Memory B cell (primary cell): ENCODE measurements at places on chromosomes 5 and 9.

GRCh38 chr5:37208883-37209797 lies 40.0 kb downstream of the CPLANE1 start:
- no peaks in the 10 kb centered on the region for H3K4me1 ChIP-seq
- no peak overlapping the region for H3K27ac ChIP-seq
- DNase-seq, result peak; percentile 6
- no peaks in the 10 kb centered on the region for H3K27me3 ChIP-seq
- peaks cover 25% of the 10 kb centered on the region for H3K36me3 ChIP-seq

DNA sequence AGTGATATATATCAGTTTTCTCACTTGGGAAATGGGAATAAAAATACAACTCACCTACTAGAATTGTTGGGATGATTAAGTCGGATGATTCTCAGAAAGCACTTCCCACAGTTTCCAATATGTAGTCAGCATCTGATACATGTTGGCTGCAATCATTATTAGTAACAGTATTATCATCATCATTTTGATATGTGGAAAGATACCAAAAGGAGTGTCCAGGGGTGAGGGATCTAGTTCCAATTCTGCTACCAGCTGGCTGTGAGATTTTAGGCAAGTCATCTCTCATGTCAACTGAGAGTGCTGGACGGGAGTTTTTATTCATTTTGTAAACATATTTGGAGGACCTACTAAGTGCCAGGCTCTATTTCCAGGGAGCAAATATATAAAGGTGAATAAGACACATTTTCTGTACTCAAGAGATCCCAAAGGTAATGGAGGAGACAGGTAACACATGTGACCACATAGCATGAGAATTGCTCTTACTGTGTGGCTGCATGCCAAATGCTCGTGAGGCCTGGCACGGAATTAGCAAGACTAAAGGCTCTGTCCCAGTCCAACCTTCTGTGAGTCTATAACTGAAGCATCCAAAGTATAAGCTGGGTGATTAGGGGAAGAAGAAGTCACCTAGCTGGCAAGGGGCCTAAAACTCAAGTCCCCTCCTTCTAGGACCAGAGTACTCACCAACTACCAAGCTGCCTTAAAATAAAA lies 83.0 kb downstream of the GRIA1 start:
- H3K36me3 ChIP-seq, result no peaks in the 10 kb centered on the region
- no peak overlapping the region for H3K27ac ChIP-seq
- H3K4me1 ChIP-seq, result no peaks in the 10 kb centered on the region
- H3K4me3 ChIP-seq, result no peak overlapping the region
- no peak for DNase-seq

DNA sequence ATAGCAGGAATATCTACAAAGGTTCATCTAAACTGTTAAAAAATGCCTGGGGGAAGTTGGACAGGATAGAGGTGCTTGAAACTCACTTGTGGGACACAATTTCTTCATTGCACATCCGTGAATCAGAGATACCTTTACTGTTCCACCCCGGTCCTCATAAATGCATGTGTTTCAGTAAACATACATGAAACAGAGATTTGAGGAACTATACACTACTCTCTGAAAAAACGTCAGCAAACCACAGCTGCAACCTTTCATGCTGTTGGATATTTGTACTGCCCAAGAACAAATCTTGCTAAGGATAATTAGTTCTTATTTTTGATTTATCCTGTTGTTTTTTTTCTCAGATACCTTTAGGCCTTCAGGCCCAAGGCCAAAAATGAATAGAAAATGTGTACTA lies 337.3 kb downstream of the KDM4C start:
- no peak for DNase-seq
- peaks cover 16% of the 10 kb centered on the region for H3K4me1 ChIP-seq
- no peaks in the 10 kb centered on the region for H3K27me3 ChIP-seq
- peaks cover 48% of the 10 kb centered on the region for H3K36me3 ChIP-seq

GRCh38 chr5:139167952-139168720 lies 30.0 kb downstream of the SIL1 start:
- H3K4me3 ChIP-seq, result no peak overlapping the region
- H3K4me1 ChIP-seq, result peaks cover 3% of the 10 kb centered on the region
- H3K27ac ChIP-seq, result no peak overlapping the region
- peaks cover 5% of the 10 kb centered on the region for H3K36me3 ChIP-seq

GRCh38 chr9:110337727-110338126 lies at the start of gene TXNDC8:
TXNDC8 (minus strand) TSS chr9:110337863.
- no peak within 1 kb of the TSS for H3K4me3 ChIP-seq
- no peak for DNase-seq
- H3K27ac ChIP-seq, result no peak within 1 kb of the TSS
- peaks cover 2% of the 10 kb centered on the region for H3K27me3 ChIP-seq
- H3K4me1 ChIP-seq, result peaks cover 3% of the 10 kb centered on the region

DNA sequence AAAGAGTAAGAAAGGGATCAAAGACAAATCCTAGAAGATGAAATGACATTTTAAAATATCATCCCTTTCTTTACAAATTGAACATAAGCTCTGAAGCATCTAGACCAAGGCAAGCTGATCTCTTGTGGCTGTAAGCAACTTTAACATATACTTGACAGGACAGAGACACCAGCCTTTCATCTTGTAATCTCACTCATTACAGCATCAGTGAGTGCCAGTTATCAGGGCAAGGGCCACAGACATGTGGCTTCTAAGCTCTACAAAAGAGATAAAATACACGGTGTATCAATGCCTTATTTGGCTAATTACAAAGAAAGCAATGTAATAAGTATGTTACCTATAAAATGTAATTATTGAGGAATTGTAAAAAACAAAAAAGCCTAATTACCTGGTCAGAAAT lies 95.0 kb downstream of the DROSHA start:
- H3K27me3 ChIP-seq, result no peaks in the 10 kb centered on the region
- DNase-seq, result no peak
- no peaks in the 10 kb centered on the region for H3K4me1 ChIP-seq
- no peak overlapping the region for H3K4me3 ChIP-seq
- H3K36me3 ChIP-seq, result peaks cover 39% of the 10 kb centered on the region

GRCh38 chr9:69577123-69577522 lies 95.0 kb downstream of the APBA1 start:
- H3K36me3 ChIP-seq, result no peaks in the 10 kb centered on the region
- peaks cover 9% of the 10 kb centered on the region for H3K27me3 ChIP-seq
- no peaks in the 10 kb centered on the region for H3K4me1 ChIP-seq

DNA sequence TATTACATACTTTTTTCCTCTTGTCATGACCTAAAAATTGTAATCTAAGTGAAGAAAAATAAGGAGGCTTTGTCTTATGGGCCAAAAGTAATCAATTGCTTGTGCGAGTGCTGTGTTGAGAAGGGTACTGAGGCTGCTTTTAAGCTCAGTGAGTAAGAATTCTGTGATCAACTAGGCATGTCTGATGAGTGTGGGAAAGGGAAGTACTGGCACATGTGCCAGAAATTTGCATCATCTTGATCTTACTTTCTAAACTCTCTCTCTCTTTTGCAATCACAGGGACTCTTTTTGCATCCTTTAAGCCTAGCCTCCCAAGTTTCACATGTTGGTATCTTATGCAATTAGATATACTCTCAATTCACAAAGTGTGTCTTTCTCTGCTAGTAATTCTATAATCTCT lies 329.9 kb downstream of the KIF4B start:
- no peak overlapping the region for H3K4me3 ChIP-seq
- peaks cover 3% of the 10 kb centered on the region for H3K4me1 ChIP-seq
- DNase-seq, result no peak
- H3K27me3 ChIP-seq, result peaks cover 2% of the 10 kb centered on the region
- H3K27ac ChIP-seq, result no peak overlapping the region
- no peaks in the 10 kb centered on the region for H3K36me3 ChIP-seq

- H3K36me3 ChIP-seq, result no peaks in the 10 kb centered on the region
- no peak overlapping the region for H3K4me3 ChIP-seq
- H3K27ac ChIP-seq, result no peak overlapping the region
- no peak for DNase-seq
- no peaks in the 10 kb centered on the region for H3K27me3 ChIP-seq
Measured at GRCh38 chr5:91433861-91434260, 50.7 kb upstream of the ARRDC3 start.

DNA sequence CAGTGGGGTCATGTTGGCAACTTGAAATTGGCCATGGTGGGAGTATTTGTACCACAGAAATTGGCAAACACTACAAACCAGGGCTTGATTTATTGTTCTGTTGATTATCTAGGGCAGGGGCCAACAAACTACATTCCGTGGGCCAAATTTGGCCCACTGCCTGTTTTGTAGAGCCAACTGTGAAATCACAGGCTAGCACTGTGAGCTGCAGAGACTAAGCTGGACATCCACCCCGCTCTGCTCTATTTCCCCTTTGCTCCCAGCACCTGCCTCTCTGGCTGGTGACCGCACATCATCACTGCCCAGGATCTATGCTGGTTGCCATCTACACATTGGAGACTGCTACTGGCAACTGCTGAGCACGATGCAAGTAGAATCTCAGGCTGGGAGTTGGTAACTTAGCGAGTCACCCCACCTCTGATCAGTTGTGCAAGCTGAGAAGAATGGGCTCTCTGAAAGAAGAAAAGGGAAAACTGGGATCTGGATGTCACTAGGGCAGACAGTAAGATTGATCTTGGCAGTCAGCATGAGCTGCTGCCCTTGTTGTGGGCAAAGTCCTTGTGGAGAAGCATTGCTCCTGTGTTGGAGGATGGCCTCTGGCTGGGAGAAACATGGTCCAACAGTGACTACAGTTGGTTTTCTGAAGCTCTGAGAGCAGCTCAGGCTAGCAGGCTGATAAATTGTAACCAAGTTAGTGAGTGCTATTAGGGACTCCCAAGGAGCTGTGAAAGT lies 144.7 kb upstream of the RAD23B start:
- no peaks in the 10 kb centered on the region for H3K36me3 ChIP-seq
- no peak overlapping the region for H3K4me3 ChIP-seq
- no peaks in the 10 kb centered on the region for H3K4me1 ChIP-seq
- no peak for DNase-seq
- H3K27me3 ChIP-seq, result peaks cover 12% of the 10 kb centered on the region
- H3K27ac ChIP-seq, result no peak overlapping the region

DNA sequence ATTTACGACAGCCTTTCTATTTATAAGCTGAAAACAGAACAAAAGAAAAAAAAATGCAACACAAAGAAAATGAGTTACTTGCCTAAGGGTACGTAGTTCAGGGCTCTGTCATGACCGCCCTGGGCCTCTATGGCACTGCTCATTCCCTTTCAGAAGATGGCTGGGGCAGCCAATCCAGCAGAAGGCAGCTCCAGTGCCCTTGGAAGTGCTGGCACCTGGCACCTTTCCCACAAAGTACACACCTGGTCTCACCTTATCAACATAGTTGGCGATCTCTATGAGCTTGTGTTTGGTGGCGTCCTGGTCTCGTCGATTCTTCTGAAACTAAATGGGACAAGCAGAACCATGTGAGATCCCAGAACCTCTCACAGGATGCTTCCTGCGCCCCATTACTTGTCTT lies 53.2 kb downstream of the NIPAL4 start:
- H3K27me3 ChIP-seq, result no peaks in the 10 kb centered on the region
- peaks cover 45% of the 10 kb centered on the region for H3K4me1 ChIP-seq
- peak overlapping the region; percentile 67 for H3K27ac ChIP-seq
- DNase-seq, result no peak

GRCh38 chr9:27529316-27530278 lies at the start of gene MOB3B:
MOB3B (minus strand) TSS chr9:27529814; CDS start chr9:27455550, 74,264 bp downstream.
- peak within 1 kb of the TSS; percentile 95 for H3K27ac ChIP-seq
- peak; percentile 85 for DNase-seq
- peak within 1 kb of the TSS; percentile 97 for H3K4me3 ChIP-seq
- H3K4me1 ChIP-seq, result peaks cover 36% of the 10 kb centered on the region

- no peaks in the 10 kb centered on the region for H3K4me1 ChIP-seq
- H3K27me3 ChIP-seq, result no peaks in the 10 kb centered on the region
- peaks cover 1% of the 10 kb centered on the region for H3K36me3 ChIP-seq
- no peak overlapping the region for H3K27ac ChIP-seq
- DNase-seq, result no peak
Measured at GRCh38 chr5:56301069-56301468, 67.9 kb upstream of the ANKRD55 start.

DNA sequence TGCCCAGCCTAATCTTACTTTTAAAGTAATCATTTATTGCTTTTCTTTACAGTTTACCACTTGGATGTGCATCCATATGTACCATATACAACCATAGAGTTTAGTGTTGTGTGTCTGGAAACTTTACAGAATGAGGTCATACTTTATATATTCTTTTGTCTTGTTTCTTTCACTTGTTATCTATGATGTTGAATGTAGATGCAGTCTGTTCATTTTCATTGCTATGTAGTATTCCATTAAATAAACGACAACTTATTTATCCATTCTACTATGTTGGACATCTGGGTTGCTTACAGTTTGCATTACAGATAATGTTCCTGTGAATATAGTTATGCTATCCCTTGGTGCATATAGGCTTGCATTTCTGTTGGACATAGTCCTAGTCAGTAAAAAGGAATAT lies 21.3 kb upstream of the SMIM15 start:
- H3K36me3 ChIP-seq, result peaks cover 4% of the 10 kb centered on the region
- peaks cover 3% of the 10 kb centered on the region for H3K27me3 ChIP-seq
- DNase-seq, result no peak
- H3K4me3 ChIP-seq, result no peak overlapping the region

DNA sequence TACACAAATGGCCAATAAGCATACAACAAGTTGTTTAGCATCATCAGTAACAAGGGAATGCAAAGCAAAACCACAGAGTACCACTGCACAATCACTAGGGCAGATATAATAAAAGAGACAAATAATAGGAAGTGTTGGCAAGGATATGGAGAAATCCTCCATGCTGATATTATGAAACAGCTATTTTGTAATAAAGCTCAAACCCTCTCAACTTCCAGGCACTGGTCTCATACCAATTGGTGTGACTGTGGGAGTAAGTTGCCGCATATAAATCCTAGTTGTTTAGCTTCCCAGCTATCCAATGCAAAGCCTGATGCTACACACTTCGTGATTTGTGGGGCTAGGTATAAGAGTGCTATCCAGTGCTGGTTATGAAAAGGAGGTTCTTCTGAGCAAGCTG lies 88.6 kb downstream of the SMIM23 start:
- DNase-seq, result no peak
- H3K27me3 ChIP-seq, result no peaks in the 10 kb centered on the region
- peak overlapping the region; percentile 25 for H3K27ac ChIP-seq
- no peaks in the 10 kb centered on the region for H3K4me1 ChIP-seq
- peaks cover 49% of the 10 kb centered on the region for H3K36me3 ChIP-seq
- no peak overlapping the region for H3K4me3 ChIP-seq

- no peak overlapping the region for H3K27ac ChIP-seq
- DNase-seq, result no peak
- H3K36me3 ChIP-seq, result peaks cover 25% of the 10 kb centered on the region
- no peaks in the 10 kb centered on the region for H3K27me3 ChIP-seq
Measured at GRCh38 chr5:14467886-14468285, 113.7 kb upstream of the OTULINL start.

DNA sequence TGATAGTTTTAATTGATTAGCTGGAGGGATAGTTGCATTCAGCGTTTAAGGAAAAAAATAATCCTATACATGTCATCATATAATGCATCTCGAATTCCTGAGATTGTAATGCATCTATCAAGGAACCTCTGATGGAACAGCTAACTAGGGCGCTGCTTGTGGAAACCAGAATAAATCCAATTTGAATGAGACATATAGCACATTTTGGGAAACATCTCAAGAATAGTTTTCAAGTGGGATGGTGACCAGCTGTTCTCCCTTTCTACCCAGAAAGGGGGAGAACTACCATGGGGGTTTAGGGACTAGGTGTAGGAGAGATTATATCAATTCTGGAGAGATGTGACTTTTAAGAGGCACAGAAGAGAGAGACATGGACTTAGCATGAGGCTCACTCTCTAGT lies 319.3 kb upstream of the BRINP1 start:
- no peaks in the 10 kb centered on the region for H3K36me3 ChIP-seq
- H3K4me3 ChIP-seq, result no peak overlapping the region
- no peak overlapping the region for H3K27ac ChIP-seq
- peaks cover 5% of the 10 kb centered on the region for H3K27me3 ChIP-seq
- no peak for DNase-seq
